OCI-LY7 (cell line): ENCODE measurements at places on chromosomes 3 and 15. TPM values are rescaled to one million over a fixed set of nuclear protein-coding genes. Genes with fewer than 3 reads are reported as not detected.
A peak's percentile ranks its signal among the peaks of the same experiment; 100 is the strongest.

GRCh38 chr3:110910346-110910955, 161.2 kb upstream of the NECTIN3 start:
- DNase-seq = no peak

The VIPR1 gene
- total RNA-seq = not detected in 2 replicates

DNA sequence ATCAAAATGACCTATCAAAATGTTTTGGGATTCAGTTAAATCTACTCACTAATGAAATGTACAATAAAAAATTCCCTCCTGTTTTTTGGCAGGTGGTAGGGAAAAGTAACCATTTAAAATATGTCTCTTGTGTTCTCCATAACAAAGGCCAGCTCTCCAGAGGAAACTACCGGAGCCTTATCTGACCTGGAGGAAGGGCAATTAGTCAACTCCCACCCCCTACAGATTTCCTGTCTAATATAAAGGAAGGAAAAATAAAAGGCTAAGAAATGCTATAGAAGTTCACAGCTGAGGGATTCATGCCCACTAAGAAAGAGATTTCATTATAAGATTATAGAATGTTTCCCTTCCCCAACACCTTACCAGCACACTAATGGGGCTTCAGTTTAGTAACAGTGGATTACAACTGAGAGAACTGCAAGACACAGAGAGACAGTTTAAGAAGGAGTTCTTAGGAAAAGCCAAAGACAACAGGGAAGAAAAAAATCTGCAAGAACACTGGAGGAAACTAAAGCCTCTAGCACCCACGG, 376.5 kb upstream of the KCNMB2 start:
- no peak for DNase-seq

GRCh38 chr15:35304389-35304788, 219.3 kb upstream of the NANOGP8 start:
- no peak for DNase-seq

DNA sequence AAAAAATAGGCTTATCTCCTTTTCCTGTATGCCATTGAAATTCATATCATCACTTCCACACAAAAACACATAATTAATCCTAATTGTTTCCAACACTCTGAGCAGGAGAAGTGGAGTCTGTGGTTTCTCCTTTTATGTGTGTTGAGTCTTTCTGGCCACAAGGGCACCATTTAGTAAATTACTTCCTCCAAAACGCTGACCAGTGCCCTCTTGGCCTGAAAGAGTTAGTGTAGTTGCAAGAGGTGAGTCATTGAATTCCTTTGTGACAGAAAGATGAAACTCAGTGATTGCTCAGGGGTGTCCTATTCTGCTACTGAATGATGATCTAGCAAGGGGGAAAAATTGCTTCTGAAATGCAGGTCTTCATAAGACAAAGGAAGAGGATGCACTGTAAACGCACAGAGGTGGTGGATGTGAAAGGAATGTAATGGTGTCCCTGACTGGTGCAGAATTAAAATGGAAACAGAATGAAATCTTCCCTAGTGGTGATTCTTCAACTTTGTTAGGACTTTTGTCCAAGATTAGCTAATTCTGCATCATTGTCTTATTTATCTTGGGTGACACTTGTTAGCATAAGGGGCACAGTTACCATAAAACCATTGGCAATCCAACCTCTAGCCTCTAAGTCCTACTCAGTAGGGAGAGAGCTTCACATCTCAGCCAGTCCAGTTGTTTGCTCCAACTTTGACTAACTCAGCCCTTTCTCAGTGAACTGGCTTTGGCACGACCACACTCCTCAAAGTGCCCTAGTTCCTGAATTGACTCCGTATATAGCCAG, 208.4 kb upstream of the NANOGP8 start:
- DNase-seq = no peak

- no peak for DNase-seq
Measured at GRCh38 chr3:135352213-135352612, 557.2 kb downstream of the EPHB1 start.

The RGMA gene
- not detected in 2 replicates for total RNA-seq

The TMEM207 gene
- total RNA-seq = not detected in 2 replicates

DNA sequence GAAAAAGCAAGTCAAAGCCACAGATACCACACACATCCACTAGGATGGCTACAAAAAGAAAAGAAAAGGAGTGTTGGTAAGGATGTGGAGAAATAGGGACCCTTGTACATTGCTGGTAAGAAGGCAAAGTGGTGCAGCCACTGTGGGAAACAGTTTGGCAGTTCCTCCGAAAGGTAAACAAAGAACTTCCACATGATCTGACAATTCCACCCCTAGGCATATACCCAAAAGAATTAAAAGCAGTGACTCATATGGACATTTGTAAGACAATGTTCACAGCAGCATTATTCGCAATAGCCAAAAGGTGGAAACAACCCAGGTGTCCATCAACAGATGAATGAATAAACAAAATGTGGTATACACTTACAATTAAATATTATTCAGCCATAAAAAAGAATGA, 22.2 kb upstream of the GMPPB start:
- no peak for DNase-seq

DNA sequence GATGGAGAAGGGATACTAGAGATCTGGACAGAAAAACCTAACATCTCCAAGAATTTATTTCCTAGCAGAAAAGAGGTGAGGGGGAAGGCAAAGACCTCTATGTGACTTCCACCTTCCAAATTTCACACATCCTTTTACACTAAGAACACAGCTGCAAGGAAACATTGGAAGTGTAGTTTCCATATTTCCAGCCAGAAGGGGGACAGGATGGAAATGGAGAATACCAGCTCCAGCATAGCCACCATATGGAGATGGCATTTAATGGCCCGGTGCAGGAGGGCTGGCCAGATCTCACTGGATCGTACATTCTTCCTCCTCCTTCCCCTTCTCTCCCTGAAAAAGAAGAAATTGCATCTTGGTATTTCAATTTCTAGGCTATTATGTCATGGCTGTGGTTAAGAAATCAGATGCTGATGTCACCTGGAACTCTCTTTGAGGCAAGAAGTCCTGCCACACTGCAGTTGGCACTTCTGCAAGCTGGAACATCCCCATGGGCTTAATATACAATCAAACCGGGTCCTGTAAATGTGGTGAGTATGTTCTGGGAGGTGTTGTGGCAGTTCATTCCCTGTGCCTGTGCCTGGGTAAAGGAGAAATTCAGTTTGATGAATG, 36.9 kb upstream of the TF start:
- no peak for DNase-seq

The NPAP1 gene
- total RNA-seq = not detected in 2 replicates

GRCh38 chr15:101393172-101393571, 96.3 kb downstream of the PCSK6 start:
- no peak for DNase-seq

The ACAD11 gene
- 21.7 and 23.5 TPM in 2 replicates for total RNA-seq

DNA sequence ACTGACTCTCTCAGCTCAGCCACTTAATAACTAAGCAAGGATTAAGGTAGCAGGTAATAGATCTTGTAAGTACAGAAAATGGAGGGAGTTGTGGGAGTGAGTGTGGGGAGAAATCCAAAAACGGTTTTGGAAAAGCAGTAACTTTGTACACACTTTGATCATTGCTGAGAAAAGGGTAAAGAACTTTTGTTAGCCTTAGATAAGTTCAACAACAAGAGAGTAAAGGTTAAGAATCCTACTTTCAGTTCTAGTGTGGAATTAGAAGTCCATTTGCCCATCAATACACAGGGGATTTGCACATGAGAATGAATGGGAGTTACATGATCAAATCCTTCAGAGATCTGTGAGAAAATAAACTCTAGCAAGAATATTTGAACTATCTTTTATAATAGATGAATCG, 528.7 kb downstream of the SOX2 start:
- DNase-seq = no peak

The C3orf85 gene
- not detected in 2 replicates for total RNA-seq

- DNase-seq = no peak
Measured at GRCh38 chr3:67516496-67516895, 137.9 kb downstream of the SUCLG2 start.

- DNase-seq = no peak
Measured at GRCh38 chr3:34678575-34678974, 880.1 kb downstream of the PDCD6IP start.

- no peak for DNase-seq
Measured at GRCh38 chr15:76342382-76343201, 6.0 kb downstream of the ISL2 start.

DNA sequence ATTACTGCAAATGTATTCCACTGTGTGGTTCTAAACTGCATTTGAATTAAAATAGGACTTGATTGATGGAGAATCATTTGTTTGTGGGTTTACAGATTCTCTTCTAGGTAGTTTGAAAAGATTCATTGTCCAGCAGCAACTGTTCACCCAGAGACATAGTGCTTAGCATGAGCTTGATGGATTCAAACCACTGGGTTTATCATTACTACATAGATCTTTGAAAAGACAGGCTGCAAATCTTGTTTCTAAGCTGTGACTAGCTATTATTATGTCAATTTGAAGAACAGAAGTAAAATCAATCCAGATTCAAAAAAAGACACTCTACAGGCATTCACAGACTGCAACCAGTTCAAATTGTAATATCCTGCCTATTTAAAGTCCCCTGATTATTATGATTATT, 49.8 kb downstream of the MBNL1 start:
- no peak for DNase-seq

The GABRA5 gene
- not detected in 2 replicates for total RNA-seq

DNA sequence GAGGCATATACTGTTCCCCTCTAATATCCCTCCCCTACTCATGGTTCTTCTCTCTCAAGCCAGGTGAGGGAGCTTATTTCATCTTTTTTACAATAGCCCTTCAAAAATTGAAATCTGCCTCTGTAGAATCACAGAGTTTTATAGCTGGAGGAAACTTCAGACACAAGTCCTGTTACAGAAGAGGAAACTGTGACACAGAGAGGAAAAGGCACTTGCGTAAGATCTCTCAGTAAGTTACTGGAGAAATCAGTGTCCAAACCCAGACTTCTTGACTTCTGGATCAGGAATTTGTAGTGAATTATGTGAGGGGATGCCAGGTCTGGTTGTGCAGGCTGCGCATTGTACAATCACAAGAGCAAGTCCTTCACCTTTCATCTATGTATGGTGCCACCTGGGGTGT, 4.6 kb downstream of the FGD5 start:
- DNase-seq = no peak

GRCh38 chr15:59245559-59245958, 38.9 kb downstream of the LDHAL6B start:
- DNase-seq = no peak

GRCh38 chr3:44890852-44891251, 16.4 kb downstream of the TGM4 start:
- DNase-seq = no peak

DNA sequence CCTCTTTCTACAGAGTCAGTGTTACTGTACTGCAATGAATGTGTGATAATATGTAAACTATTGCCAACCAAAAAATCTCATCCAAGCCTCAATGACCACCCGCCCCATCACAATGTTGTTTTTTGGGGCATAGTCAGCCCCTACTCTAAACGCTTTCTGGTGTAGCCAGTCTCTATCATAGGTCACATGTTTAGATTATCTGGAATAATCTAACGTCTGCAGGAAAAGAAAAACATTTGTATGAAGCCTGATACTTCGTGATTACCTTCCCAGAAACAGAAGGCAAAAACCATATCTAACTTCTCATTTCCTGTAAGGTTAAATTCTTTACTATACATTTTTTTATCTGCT, 1331.8 kb upstream of the GBE1 start:
- no peak for DNase-seq

The CLDN16 gene
- not detected in 2 replicates for total RNA-seq

GRCh38 chr15:62606376-62607113, 436.0 kb upstream of the TPM1 start:
- DNase-seq = no peak

GRCh38 chr15:98807262-98807661, 158.9 kb downstream of the IGF1R start:
- no peak for DNase-seq

DNA sequence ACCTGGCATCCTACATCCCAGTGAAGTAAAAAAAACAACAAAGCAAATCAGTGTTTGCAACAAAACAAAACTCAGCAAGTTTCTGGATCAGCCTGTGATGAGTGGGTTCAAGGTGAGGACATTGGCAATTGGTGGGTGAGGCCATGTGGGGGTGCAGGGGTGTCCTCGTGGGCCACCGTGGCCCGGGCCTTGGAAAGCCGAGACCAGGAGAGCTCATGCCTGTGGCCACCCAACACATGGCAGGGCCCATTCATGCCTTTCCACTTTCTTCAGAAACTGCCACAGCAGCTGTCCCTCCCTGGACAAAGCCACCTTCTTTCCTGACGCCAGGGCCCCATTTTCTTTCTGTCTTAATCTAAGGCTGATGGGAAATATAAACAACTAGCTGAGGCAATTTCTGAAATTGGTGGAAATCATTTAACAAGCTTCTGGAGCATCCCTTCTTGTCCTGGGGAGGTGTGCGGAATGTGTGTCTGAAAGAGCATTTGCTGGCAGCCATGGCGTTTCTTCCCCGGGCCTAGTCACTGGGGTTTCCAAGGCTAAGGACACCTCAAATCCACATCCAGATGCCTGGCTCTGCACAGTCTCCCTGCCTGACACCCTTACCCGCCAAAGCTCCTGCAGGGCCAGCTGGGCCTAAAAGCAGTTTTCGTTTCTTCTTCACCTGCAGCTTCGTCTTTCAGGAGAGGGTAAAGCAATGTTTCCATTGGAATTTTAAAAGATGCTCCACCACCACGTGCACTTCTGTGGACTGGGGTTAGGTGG, 34.1 kb upstream of the SFMBT1 start:
- no peak for DNase-seq

DNA sequence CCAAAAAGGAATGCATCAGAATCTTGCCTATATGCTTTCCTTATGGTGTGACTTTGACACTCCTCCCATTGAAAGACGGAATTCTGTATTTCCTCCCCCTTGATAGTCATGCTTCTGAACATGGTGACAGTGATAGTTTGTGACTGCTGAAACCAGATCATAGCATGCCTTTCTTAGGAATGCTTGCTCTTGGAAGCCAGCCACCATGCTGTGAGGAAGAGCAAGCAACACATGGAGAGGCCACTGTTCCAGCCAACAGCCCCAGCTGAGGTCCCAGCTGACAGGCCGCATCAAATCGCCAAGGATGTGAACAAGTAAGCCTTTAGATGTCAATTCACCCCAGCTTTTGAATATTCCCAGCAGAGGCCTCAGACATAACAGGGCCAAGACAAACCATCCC, 100.1 kb downstream of the IGF2BP2 start:
- DNase-seq = no peak

GRCh38 chr15:75455982-75456531, 4.6 kb upstream of the SIN3A start:
- peak; percentile 72 for DNase-seq

The GP5 gene
- total RNA-seq = not detected in 2 replicates

The ATP2B2 gene
- total RNA-seq = 0.06 TPM in 1 of 2 replicates, not detected in the other

The CLCN2 gene
- total RNA-seq = 14.2 and 15.0 TPM in 2 replicates

The ZNF717 gene
- total RNA-seq = 18.4 and 18.5 TPM in 2 replicates
